Naive thymus-derived CD8-positive, alpha-beta T cell (primary cell): ENCODE measurements at places on chromosomes 5 and 9. TPM values are rescaled to one million over a fixed set of nuclear protein-coding genes. Genes with fewer than 3 reads are reported as not detected.

The AJM1 gene
- polyA plus RNA-seq: 0.10 TPM

The C5orf34 gene
- polyA plus RNA-seq: 0.77 TPM

The ARHGEF28 gene
- not detected for polyA plus RNA-seq

DNA sequence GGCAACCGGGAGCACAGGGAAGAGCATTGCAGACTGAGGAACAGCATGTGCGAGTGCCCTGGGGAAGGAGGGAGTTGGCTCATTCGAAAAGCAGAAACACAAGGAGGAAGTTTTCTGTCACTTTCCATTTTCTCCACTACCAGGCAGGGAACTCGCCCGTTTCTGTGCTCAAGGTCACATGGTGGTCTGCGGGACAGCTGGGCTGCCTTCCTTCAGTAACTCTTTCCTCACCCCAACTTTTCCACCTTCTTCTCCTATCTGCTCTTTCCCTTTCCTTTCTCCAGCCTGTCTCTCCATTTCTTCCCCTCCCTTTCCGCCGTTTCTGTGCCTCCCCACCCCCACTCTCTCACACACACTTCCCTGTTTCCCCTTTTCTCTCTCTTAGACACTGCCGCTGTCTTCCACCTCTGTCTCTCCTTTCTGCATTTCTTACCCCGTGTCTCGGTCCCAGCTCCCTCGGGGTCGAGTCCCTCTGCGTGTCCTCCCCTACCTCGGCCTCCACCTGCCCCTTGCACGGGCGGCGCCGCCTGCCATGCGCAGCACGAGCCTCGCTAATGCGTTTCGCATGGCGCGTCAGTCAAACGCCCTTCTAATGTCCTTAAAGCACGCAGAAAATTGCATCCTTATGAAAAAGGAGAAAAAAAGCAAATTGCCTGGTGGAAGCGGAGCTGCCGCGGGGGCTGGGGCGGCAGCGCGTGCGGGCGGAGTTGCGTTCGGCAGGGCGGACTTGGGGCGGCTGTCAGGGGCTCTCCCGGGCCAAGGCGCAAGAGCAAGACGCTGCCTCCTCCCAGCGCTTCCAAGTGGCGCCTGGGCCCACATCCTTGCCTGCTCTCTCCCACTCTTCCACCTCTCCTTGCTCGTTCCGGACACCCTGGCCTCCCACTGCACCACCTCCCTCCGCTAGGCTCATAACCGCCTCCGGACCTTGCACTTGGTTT lies 9.5 kb downstream of the BARX1 start:
- DNase-seq: no peak

The KIF20A gene
- not detected for polyA plus RNA-seq

The MPDZ gene
- polyA plus RNA-seq: not detected
